Tongue (tissue), 3 donors: ENCODE measurements at places on chromosomes 2 and 18.
A peak's percentile ranks its signal among the peaks of the same experiment; 100 is the strongest.

- no peak for DNase-seq
Measured at GRCh38 chr2:60466161-60466702, 87.2 kb downstream of the BCL11A start.

DNA sequence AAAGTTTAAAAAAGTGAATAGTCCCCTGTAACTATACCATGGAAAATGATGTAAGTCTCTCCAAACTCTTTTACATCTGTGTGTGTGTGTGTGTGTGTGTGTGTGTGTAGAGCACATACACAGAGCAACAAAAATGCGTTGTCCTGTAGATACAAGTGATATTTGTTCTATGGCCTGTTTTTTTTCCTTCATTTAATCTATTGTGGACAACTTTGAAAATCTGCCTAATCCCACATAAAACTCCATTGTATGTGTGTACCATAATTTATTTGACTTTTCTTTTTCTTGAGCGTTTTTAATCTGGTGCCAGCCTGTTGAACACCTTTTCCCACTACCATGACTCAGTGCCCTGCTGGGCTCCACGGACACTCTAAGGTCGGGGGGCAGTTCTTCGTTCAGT is 52.3 kb upstream of the ELOA2 start:
- no peak for DNase-seq

- peak; percentile 16 for DNase-seq
Measured at GRCh38 chr2:38248255-38248654, 128.8 kb downstream of the ATL2 start.

- no peak for DNase-seq
Measured at GRCh38 chr2:64581777-64582539, 57.8 kb downstream of the AFTPH start.

- DNase-seq: no peak
Measured at GRCh38 chr2:105166688-105167087, 74.9 kb upstream of the GPR45 start.
